ENCODE measurements at places on chromosomes 12 and 14. TPM values are rescaled to one million over a fixed set of nuclear protein-coding genes. Genes with fewer than 3 reads are reported as not detected.

DNA sequence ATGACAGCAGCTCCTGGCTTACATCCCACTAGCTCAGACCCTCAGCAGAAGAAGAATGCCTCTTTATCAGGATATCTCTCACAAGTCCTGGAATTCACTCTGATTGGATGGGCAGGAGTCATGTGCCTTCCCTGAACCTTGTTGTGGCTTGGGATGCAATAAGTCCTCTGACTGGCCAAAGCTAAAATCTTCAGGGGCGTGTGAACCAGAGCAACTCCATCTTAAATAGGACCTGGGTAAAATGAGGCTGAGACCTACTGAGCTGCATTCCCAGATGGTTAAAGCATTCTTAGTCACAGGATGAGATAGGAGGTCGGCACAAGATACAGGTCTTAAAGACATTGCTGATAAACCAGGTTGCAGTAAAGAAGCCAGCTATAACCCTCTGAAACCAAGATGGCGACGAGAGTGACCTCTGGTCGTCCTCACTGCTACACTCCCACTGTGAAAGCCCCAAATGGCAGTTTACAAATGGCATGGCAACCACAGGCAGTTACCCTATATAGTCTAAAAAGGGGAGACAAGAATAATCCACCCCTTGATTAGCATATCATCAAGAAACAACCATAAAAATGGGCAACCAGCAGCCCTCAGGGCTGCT, 60.4 kb upstream of the FICD start:
- DNase-seq, result no peak

- DNase-seq, result no peak
These were observed at the start of gene GPD1 for GRCh38 chr12:50103767-50104321. TSS of gene GPD1 (plus strand) at chr12:50104008. CDS start at chr12:50104051, 43 bp downstream.

- DNase-seq, result no peak
These were observed 61.1 kb downstream of the RASSF9 start for GRCh38 chr12:85775091-85775490.

DNA sequence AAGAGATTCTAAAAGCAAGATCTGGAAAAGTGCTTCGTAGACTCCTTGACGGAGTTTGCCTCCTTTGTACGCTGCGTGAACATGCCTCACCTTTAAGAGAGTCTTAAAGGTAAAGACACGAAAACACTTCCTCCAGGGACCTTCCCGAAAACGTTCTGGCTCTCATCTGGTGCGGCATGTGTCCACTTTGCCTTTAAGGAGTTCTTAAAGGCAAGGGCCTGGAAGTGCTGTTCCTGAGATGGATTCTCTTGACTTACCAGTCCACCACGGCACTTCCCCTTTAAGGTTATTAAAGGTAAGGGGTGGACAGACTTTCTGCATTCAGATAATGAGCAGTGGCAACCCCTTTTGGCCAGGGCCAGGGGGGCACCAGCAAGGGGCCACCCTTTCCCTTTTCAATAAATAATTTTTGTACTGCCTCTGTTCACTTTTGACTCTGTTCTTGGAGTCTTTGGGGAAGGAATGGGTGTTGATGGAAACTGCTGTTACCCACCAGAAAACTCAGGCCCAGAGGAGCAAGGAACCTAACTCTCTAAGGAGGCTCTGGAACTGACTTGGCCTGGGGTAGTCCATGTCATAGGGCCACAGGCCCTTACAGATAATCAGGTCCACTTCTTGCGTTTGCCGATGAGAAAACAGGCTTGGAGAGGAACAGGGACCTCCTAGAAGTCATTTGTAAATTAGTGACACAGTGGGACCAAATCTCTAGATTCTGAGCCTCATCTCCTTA, 4.4 kb downstream of the REM2 start:
- no peak for DNase-seq

- DNase-seq, result no peak
These were observed 82.9 kb upstream of the GPHB5 start for GRCh38 chr14:63401646-63402045.

DNA sequence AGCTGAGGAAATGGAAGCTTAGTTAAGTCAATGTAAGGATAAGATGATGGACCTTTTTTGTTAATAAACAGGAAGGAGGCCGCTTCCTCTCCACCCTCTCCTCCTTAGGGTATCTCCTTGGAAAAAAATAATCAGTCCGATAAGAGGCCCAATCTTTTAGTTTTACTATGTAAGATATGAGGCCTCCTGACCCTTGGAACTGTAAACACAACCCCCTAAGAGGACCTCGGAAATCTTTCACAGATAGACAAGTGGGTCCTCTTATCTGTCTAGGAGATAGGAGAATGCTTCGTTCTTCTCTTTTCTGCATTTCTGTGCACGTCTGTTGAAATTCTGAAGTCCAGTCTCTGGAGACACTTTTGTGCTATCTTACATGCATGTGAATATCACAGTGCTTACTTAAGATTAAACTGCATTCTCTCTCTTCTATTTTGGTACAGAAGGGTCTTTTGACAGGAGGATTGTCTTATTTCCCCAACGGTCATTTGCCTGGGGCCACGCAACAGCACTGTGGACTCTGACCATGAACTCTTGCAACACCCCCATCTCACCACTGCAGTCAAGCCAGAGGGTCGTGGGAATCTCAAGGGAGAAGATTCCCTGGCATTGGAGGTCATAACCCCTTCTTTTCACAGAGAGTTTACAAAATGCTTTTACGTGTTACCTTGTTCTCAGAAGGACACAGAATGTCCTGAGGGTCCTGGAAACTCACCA, 313.0 kb upstream of the RTL1 start:
- DNase-seq, result no peak

- DNase-seq, result no peak
These were observed 20.7 kb upstream of the TEX22 start for GRCh38 chr14:105377555-105378182.

- DNase-seq, result no peak
These were observed 96.9 kb downstream of the EML5 start for GRCh38 chr14:88695870-88696269.

DNA sequence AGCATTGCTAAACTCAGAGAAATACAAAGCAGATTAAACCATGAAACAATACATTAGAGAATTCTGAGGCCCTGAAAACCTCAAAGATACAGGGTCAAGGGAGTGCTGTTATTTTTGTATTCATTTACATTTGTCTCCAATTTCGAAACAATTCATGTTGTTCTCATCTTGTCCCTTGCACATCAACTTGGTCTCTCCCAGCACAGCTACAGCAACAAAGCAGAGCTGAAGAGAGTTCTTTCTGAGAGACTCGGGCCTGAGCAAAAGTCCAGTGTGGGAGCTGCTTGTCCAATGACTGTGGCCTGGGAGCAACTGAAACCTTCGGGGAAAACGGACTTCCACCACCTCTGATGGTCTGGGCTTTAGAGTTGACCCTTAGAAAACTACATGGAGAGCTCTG, 79.4 kb upstream of the CDKN3 start:
- no peak for DNase-seq

- DNase-seq, result no peak
These were observed 10.2 kb upstream of the SH2B3 start for GRCh38 chr12:111395336-111396187.

GRCh38 chr14:21723431-21724045, 49.9 kb upstream of the OR4E1 start:
- no peak for DNase-seq

GRCh38 chr12:128245121-128245520, 21.8 kb upstream of the TMEM132C start:
- no peak for DNase-seq

DNA sequence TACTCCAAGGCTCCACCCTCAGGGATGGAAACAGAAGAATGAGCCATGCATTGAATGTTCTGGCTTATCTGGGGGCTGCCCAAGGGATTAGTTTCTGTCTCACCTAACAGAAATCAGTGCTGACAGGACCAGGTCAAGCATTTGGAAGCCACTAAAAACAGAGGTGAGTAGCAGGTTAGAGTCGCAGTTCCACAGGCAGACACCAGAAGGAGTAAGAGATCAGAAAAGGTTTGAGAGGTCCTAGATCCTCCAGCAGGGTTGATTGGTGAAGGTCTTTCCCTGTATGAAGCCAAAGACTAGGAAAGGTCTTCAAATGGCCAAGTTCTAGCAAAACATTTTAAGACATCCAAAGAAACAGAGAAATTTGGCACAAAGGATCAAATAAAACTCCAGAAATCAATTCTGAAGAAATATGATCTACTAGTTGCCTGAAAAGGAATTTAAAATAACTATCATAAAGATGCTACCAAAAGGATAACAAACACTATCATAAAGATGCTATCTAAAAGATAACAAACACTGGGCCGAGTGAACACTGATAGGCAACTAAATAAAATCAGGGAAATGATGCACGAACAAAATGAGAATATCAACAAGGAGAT, 19.5 kb upstream of the TTC9 start:
- DNase-seq, result no peak

GRCh38 chr14:54686871-54687749, 120.2 kb downstream of the SAMD4A start:
- no peak for DNase-seq

Gene TMPRSS12
- total RNA-seq, result not detected

Gene RERG
- 18.6 TPM for total RNA-seq

Gene KRT77
- 110 TPM for total RNA-seq

Gene ST8SIA1
- total RNA-seq, result 6.0 TPM

Gene FAM177A1
- 26.0 TPM for total RNA-seq

Gene ZDHHC22
- under 0.01 TPM for total RNA-seq
